Activated naive CD4-positive, alpha-beta T cell treated with anti-CD3 and anti-CD28 coated beads, Interleukin-2, amount 10 ng/mL, durations not matched to agents 7 days and 5 days (primary cell): ENCODE measurements at places on chromosomes 6 and 20.

- DNase-seq = no peak
These were observed 12.0 kb upstream of the RAET1E start for GRCh38 chr6:149909701-149910470.

DNA sequence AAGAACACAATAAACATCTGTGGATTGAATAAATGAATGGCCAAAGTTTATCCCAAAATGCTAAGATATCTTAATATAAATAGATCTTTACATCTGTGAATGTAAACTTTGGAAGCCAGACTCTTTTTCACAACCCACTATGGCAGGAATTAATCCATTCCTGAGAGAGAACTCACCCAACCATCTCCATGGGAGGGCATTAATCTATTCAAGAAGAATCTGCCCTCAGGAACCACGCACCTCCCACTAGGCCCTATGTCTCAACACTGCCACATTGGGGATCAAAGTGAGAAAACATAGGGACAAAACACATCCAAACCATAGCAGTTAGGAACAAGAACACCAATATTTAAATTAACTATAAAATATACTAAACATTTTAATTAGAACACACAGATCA lies 3.4 kb downstream of the UBE3D start:
- DNase-seq = no peak

DNA sequence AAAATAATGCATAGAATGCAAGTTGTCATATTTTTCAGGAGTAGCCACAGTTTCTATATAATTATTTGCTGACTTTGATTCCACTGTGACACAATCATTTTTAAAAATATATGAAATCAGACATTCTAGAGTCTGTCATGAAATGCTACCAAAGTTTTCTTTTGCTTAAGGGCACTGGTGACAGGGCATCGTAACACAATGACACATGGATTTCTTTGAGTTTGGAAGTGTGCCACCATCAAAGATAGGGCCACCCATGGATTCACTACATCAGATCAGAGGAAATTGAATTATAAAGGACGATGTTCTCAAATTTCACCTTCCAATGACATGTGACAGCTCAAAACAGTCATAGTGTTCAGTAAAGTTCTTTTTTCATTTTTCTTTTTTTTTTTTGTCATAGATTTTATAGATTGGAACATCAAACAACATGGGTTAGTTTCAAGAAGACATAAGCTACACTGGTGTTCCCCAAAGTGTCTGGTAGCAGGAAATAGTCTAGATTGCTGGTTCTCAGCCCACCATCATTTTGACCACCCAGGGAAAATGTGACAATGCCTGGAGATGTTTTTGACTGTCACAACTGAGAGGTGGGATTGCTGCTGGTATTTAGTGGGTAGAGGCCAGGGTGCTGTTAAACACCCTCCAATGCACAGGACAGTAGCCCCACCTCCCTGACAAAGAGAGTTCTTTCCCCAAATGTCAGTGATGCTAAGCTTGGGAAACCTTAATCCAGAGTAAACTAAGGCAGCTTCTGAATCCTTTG lies 123.8 kb upstream of the DOK5 start:
- no peak for DNase-seq

GRCh38 chr20:25213566-25214425 lies 18.3 kb downstream of the ENTPD6 start:
- no peak for DNase-seq

GRCh38 chr20:58868795-58869194 lies 16.3 kb downstream of the GNAS start:
- no peak for DNase-seq

- no peak for DNase-seq
These were observed 21.1 kb downstream of the ZNF184 start for GRCh38 chr6:27451660-27452390.

DNA sequence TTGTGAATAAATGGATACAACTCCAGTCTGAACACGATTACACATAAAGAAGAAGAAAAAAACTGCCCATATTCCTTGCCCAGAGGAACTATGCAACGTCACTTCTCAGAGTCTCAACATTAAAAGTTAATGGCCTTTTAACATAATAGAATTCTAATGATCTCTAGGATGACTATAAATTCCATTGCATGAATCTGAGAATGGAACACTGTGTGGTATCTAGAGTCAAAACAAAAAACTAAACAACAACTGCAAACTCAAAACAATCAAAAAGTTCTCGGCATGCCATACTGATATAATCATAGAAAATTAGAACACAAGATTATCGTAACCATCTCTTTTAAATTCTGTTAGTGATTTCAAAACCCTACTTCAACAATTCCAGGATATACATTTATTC lies 283.6 kb downstream of the RNGTT start:
- no peak for DNase-seq

GRCh38 chr6:24777227-24777626 lies 2.5 kb downstream of the GMNN start:
- no peak for DNase-seq

GRCh38 chr6:126905917-126906316 lies 212.6 kb upstream of the RSPO3 start:
- DNase-seq = no peak

DNA sequence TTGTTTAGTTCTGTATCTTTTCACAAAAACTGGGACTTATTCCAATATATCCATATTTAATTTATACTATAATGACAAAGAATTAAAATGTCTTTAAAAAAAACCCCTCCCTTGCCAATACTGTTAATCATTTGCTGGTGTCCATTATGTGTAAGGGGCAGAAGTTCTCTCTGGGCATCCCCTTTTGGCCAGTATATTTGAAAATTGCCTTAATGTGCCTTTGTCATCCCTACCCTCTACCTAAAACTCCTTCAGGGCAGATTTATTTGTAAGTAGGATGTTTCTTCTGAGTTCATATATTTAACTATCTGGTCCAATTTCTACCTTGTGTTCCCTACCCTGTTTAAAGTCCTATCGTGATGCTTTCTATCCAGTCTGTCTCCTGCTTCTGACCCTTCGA lies 62.9 kb downstream of the ARHGAP18 start:
- no peak for DNase-seq

DNA sequence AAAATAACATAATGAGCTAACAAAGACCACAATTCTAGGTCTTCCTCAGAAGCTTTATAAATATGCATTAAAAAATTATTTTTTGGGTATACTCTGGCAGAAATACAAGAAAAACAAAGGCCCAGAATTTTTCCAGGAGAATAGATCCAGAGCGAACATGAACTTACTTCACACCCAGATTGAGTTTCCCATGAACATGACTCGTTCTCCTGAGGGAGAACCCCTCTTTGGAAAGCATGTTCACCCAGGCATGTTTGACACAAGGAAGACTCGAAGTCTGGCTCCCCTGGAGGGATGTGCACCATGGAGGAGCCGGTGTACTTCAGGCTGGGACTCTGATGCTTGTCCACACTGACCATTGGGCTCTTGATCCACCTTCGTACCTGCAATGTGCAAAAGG lies 56.1 kb downstream of the SGK1 start:
- DNase-seq = no peak

DNA sequence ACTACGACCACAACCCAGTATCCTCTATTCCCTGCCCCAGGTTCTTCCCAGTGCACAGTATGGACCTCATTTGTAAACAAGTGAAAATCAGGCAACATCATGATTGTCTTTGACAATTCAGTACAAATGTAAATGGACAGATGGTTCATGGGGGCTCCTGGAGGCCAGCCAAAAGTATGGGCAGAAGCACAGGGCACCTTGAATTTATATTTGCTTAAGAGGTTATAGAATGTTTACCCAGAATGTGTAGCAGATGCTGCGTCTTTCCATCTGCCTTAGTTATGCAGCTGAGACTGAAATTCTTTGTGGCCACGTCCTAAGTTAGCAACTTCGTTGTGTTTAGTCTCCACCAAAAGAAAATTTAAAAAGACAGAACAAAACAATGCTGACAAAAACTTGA lies 559.6 kb upstream of the NRSN1 start:
- DNase-seq = no peak

DNA sequence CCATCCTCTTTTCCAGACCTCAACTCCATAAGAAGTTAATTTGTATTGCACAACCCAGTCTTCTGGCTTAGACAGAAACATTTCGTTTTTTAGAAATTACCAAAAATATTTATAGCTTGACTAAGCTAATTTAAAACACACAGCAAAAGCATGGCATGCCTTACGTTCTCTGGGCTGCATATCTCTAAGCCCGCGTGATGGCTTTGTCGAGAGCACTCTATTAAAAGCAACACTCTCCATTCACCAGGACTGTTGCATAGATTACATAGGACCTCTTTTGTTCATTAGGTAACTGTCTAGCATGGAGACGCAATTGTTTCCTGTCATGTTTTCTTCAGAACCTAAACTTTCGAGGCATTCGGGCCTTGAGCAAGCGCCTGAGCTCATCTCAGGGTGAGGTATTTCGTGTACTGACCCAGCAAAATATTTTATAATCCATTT lies 104.5 kb downstream of the IBTK start:
- DNase-seq = no peak

DNA sequence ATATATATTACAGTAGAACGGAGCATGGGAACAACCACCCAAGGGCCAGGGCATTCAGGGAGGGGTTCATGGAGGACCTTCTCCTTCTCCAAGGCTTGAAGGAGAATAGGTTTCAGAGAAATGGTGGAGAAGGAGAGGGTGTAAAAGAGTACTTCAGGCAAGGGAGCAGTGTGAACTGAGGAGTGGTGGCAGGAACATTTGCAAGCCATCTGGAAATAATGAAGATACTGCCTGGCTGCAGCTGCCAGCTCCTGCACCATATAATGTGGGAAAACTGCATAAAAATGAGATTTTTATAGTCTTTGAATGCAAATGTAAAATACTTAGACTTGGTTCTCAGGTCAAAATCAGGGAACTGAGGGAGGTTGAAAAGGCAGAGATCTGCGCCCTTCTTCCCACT lies 9.6 kb upstream of the DEFB121 start:
- no peak for DNase-seq

- peak; percentile 25 for DNase-seq
These were observed 75.2 kb upstream of the GLP1R start for GRCh38 chr6:38973178-38974057.

GRCh38 chr6:51892750-51893149 lies 194.7 kb downstream of the PKHD1 start:
- DNase-seq = no peak

DNA sequence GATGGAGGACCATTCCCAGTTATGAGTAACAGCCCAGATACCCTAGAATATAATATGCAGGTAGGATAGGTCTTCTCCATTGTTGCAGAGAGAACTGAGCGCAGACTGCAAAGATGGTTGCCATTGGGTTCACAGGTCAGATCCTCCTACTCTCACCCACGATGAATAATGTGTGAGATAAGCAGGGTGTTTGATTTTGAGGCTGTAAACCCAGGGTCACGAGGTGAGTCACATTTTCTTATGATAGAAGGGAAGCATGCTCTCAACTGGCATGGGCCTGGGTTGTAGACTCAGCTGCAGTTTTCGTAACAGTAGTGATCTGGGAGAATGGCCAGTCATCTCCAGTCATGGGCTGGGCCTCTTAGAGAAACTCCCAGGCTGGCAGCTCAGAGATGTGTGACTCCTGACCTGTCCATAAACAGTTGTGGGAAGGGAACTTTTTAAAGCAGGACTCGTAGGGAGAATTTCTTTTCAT lies 74.2 kb downstream of the CD164 start:
- no peak for DNase-seq

- DNase-seq = no peak
These were observed 57.8 kb downstream of the IL22RA2 start for GRCh38 chr6:137115658-137116057.

- DNase-seq = no peak
These were observed 1.9 kb upstream of the MYT1 start for GRCh38 chr20:64162239-64162910.

DNA sequence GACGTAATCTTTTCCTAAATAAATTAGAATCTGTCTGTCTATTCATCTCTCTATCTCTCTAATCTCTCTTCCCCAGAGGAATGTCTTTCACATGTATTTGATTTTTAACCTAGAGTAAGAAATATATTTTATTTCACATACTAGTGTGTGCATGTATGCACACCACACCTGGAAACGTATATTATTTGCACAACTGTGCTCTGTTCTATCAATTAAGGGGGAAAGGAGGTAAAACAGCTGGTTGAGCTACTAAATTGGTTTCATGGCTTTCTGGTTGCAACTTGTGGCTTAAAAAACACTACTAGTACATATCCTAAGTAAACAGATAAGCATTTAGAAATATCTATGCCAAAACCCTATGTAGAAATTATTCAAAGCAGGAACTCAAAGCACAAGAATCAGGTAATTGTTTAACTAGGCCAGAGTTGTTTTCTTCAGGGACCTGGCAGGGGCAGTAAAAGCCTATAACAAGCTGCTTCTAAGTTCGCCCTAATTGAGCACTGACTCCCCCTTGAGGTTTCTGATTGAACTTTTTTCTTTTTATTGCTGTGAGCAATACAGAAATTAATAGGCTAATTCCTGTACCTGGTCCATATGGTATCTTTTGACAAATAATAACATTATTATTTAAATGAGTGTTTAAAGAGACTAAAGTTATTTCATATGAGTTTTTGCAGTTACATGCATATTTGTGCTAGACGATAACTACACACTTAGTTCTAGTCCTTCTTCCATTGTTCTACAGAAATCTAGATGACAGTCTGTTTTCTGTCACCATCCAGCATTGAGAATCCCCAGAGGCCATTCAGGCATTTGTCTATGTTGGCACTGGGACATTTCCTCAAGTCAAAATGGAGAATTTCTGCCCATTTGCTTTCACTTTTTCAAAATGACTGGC lies 88.6 kb downstream of the MCHR2 start:
- DNase-seq = no peak

DNA sequence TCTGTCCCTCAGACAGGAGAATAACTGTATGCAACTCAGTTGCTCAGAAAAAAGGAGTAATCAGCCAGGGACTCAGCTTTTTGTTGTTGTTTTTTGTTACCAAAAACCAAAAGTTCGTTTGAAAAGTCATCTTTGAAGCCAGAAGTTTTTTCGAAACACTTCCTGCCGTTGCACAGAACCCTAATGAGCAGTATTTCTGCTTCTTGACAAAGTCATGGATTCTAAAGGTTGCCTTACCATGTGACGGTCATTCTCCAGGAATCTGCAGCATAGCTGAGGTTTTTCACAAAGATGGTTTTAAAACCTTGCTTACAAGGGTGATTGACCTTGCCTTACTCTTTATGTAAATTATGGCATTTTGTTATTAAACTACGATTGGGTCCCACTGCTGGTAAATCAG lies 1.9 kb downstream of the RAB32 start:
- no peak for DNase-seq

- DNase-seq = no peak
These were observed 33.9 kb upstream of the TBC1D20 start for GRCh38 chr20:496126-496696.

- no peak for DNase-seq
These were observed 311.9 kb upstream of the SULF2 start for GRCh38 chr20:48096957-48097890.

GRCh38 chr6:170089963-170090362 lies 200.9 kb downstream of the DLL1 start:
- no peak for DNase-seq

DNA sequence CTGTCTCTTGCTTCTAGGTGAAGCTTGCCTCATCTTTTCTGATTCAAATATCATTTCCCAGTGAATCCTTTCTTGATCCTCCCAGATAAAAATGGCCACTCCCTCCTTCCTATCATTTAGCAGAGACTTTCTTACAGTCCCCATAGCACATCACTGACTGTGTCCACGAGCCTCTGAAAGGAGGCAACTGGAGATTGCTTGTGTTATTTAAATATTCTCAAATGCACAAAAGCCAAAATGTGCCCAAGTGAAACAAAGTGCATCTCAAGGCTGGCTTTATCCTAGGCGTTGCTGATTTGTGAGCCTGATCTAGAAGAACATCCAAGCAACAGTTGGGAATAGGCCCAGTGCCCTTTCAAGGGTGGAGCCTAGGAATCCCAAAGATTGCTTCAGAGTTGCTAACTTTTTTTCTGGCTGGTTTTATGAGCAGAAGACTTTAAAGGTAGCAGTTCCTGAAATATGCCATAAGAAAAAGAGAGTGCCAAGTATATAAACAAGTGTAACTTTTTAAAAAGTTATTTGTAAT lies 393.6 kb downstream of the CD83 start:
- DNase-seq = no peak
